Cortex of kidney (tissue), 1 donor: ENCODE measurements at places on chromosomes 1 and 21.

- DNase-seq = no peak
These were observed 58.0 kb downstream of the ACBD3 start for GRCh38 chr1:226128487-226129075.

GRCh38 chr1:63945943-63946342 is 172.1 kb downstream of the ROR1 start:
- DNase-seq = no peak

DNA sequence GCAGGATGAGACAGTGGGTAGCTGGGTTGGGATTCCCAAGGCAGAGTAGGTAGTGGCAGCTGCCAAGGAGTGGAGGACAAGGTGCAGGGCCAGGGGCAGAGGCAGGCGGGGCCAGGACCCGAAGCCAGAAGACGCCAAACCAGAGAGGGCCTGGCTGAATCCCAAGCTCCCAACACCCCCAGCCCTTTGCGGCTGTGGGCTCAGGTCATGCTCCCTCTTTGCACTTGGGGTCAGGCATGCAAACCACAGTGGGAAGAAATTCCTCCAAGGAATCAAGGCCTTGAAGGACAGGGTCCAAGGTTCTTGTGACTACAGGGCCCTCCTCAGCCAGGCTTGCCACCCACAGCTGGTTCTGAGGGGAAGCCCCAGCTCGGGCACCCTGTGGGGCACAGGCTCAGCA is 6.2 kb downstream of the C1orf210 start:
- DNase-seq = no peak

- DNase-seq = no peak
These were observed 74.1 kb upstream of the CASZ1 start for GRCh38 chr1:10870493-10871096.

DNA sequence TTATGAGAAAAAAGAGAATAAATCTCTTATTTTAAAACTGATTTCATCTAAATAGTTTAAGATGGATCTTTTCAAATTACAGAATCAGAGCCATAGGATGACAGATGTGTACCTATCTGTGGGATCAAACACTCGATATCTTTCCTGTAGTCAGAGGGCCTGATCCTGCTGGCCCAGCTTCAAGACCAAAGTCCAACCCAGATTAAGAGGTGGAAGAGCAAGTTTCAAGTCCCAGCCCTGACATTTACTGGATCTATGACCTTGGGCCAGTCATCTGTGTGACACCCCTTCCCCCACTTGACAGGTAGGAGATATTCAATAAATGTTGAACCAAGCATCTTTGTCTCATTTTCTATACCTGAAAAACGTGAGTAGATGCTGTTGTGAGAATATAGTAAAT is 140.7 kb downstream of the FAM78B start:
- no peak for DNase-seq

GRCh38 chr21:38396325-38396724 is 102.0 kb downstream of the ERG start:
- DNase-seq = no peak

GRCh38 chr1:207228987-207229386 is 92.5 kb upstream of the CD55 start:
- no peak for DNase-seq

GRCh38 chr1:44994309-44994898 is 8.0 kb upstream of the EIF2B3 start:
- DNase-seq = no peak

- DNase-seq = no peak
These were observed 206.9 kb upstream of the FGGY start for GRCh38 chr1:59089922-59090457.

GRCh38 chr1:237921306-237921705 is 30.6 kb upstream of the ZP4 start:
- no peak for DNase-seq

DNA sequence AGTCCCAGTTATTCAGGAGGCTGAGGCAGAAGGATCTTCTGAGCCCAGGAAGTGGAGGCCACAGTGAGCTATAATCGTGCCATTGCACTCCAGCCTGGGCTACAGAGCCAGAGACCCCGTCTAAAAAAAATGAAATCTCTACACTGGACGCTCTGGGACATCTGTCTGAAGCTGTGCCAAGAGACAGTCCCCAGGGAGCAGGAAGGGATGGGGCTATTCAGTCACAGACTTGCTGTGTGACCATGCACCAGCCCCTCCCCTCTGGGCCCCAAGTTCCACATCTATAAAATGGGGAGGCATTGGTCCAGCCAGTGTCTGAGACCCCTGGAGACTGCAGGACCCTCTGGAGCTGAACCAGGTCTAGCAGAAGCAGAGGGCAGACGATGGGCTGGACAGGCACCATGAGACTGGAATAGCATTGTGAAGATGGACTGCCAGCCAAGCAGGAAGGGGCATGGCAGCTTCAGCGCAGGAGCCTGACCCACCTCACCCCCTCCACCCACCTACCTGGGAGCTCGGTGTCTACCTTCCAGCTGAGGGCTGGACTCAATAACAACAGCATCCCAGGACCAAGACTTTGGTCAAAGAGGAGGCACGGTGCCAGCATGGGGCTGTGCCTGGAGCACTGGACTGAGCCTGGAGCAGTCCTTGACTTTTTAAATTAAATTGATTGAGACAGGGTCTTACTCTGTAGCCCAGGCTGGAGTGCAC is 1.4 kb downstream of the TMEM54 start:
- DNase-seq = no peak

- no peak for DNase-seq
These were observed 43.1 kb downstream of the TP53BP2 start for GRCh38 chr1:223802602-223803001.

- no peak for DNase-seq
These were observed 169.1 kb downstream of the C1orf21 start for GRCh38 chr1:184555665-184556641.

GRCh38 chr21:34271189-34271851 is 92.5 kb upstream of the KCNE2 start:
- no peak for DNase-seq

GRCh38 chr1:233019778-233020325 is 69.4 kb downstream of the NTPCR start:
- DNase-seq = no peak

DNA sequence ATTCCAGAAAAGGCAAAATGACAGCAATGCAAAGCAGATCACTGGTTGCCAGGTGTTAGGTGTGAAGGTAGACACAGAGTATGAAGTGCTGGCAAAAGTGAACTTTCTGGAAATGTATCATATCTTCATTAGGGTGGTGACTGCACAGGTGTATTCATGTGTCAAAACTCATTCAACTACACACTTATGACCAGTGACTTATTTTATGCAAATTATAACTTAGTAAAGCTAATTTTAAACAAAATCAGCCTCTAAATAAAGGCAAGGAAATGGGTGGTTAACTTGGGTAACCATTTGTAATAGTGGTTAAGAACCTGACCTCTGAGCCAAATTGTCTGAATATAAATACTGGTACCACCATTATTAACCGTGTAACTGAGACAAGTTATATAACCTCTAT is 7.4 kb downstream of the COP1 start:
- no peak for DNase-seq

DNA sequence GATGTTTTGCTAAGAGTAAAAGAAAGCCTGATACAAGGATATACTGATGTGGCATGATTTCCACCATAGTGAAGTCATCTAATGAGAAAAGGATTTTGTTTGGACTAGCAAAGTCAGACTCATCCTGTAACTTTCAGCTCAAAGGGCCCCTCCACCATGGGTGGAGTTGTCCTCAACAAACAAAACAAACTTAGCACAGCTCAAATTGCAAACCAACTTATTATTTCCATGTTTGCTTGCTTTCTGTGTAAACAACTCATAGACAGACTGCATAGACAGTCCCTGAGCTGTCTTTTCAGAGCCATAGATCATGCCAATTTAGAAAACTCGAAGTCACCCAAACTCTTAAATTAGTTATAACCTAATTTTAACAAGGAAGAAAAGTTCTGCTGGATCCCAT is 69.4 kb upstream of the VAV3 start:
- DNase-seq = no peak

GRCh38 chr21:26655460-26655859 is 82.4 kb upstream of the CYYR1 start:
- no peak for DNase-seq

GRCh38 chr1:92536211-92536979 is 49.7 kb upstream of the GFI1 start:
- DNase-seq = no peak

DNA sequence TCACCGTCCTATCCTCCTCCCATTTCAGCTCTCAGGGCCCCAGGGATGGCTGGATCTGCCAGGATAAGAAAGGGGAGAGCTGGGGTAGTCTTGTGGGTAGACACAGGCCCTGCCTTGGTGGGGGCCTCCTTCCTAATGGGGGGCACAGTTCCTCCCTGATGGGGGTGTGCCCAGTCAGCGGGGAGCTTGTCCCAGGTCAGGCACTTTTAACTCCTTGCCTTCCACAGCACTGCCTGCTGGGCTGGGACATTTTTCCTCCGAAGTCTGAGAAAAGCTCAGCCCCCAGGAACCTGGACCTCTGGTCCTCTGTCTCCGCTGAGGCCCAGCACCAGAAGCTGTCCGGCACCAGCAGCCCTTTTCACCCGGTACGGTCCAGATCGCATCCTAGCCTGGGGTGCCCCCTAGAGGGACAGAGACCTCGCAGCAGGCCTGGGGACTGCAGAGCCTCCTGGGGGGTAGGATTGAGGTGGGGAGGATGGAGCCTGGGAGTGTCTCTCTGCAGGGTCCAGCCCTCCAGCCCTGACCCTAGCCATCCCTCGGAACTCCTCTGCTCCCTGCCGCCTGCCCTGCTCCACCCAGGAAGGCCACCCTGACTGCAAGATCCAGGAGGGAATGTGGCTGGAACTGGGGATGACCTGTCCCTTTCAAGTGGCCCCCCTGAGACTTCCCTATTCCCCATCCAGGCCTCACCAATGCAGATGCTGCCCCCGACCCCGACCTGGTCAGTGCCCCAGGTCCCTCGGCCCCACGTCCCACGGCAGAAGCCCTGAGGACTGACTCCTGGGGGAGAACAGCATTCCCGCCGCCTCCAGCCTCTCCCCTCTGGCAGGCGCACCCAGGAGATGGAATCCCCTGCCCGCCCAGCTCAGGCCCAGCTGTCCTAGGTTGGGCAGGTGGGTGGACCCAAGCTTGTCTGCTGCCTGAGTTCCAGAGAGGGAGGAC is 12.0 kb downstream of the MIIP start:
- no peak for DNase-seq
